ENCODE measurements at places on chromosomes 4 and X.

DNA sequence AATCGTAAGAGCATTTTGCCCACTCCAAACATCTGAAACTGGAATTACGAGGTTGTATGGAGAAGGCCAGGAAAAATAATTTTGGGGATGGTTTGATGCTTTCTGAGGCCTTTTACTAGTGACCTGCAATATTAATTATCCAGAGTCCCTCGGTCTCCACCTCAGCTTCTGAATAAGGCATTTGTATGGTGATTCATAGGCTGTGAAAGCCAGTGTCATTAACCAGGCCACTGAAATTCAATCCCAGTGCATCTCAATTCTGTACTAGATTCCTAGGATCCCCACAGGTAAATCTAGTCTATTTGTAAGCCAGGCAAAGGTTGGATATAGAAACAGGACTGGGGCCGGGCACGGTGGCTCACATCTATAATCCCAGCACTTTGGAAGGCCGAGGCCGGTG is 135.4 kb upstream of the RBPJ start:
- DNase-seq: no peak

- no peak for DNase-seq
Measured at GRCh38 chr4:124846306-124846705, 133.8 kb upstream of the ANKRD50 start.

- no peak for DNase-seq
Measured at GRCh38 chr4:53479736-53480525, 102.5 kb downstream of the FIP1L1 start.

DNA sequence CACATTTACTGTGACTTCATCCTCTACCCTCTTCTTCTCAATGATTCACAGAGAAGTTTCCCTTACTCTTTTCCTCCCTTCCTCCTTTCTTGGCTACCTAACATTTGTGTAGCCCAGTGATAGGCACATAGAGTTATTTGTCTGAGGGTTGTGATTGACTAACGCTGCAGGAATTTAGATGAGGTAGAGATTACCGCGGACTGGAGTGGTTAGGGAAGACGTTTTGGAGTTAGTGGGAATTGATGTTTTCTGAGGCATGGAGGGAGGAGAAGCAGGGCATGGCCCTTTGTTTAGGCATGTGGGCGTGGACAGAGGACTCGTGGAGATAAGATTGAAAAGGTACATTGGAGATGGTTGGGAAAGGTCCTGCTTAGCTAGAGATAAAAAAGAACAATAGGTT is 246.7 kb downstream of the GPAT3 start:
- DNase-seq: no peak

GRCh38 chrX:37712458-37712857 is 26.9 kb downstream of the XK start:
- DNase-seq: no peak

DNA sequence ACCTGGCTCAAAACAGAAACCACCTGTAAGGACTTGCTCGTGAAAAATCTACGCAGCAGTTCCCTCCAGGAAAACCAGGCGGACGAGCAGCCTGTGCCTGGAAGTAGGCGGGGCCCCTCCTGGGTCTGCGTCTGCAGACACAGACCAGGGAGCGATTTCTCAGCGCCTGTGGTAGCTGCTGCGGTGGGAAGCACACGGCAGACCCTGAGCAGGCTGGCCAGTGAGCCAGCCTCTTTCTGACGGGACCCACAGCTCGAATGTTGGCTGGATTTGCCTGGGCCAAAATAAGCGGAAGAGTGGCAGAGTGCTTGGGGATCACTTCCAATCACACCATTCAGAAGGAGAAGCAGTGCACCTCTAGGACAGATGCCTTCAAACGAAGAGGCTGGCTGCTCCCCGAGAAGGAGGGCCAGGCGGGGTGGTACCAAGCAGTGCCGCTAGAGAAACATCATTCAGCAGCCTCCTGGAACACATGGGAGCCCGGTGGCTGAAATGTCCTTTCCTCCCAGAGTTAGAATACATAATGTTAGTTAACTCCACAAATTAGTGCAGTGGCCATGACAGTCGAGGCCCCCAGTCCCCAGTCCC is 85.9 kb downstream of the GATB start:
- DNase-seq: no peak

GRCh38 chr4:106104276-106104675 is 209.0 kb downstream of the NPNT start:
- no peak for DNase-seq

DNA sequence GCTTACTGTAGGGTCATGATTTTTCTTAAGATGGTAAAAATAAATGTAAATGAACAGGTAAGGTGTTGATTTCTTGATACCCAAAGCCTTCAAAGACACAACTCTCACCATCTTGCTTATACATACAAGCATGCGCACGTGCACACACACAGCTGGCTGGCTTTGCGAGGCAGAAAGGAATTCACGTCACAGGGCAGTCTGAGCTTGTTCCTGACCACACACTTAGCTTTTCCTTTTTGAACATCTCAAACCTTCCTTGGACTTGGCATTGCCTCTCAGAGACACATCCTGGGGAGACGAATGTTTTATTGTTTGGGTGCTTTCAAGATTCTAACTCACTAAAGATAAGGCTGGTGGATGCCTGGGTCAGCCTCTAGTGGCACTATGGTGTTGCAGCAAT is 175.0 kb downstream of the NHS start:
- DNase-seq: no peak

DNA sequence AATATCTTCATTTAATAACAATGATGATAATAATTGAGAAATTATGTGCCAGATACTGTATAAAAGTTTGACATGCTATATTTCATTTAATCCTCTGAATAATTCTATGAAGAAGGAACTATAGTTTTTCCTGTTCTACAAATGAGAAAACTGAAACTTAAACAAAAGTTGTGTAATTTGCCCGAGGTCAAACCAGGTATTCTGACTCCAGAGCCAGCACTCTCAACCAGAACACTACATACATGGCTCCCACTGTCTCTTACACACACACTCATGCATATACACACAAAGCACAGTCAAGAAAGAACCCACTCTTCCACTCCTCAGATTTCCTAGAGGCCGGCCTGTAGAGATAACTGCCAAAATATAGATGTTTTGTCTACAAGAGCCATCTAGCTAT is 374.0 kb upstream of the EMCN start:
- no peak for DNase-seq

DNA sequence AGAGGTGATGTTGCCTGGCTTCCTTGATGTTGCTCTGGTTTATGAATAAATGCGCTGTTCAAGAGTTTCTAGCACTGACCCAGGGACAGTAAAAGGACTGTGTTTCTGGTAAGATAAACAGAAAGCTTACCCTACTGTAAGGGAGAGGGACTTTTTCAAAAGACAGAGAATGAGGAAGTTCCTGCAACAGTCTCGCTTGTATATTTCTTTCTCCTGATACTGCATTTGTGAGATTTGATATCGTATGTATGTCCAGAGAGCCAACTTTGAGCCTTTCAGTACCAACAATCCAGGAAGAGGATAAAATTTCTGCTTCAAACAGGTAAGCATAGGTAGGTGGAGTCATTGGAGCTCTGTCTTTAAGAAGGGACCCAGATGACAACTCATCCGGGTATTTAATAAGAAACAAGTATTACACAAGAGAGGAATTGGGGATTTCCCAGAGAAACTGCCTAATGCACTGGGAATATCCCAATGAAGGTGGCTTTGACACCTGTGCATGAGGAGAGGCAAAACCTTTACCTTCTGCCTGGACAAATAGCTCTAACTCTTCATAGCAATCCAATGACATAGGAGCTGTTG is 773 bp downstream of the DAPP1 start:
- no peak for DNase-seq

- no peak for DNase-seq
Measured at GRCh38 chr4:40702800-40703151, 47.0 kb upstream of the NSUN7 start.

GRCh38 chr4:30619679-30620078 is 100.5 kb upstream of the PCDH7 start:
- DNase-seq: no peak

- DNase-seq: peak; percentile 9
Measured at GRCh38 chrX:43676971-43677572, 21.0 kb downstream of the MAOA start.

DNA sequence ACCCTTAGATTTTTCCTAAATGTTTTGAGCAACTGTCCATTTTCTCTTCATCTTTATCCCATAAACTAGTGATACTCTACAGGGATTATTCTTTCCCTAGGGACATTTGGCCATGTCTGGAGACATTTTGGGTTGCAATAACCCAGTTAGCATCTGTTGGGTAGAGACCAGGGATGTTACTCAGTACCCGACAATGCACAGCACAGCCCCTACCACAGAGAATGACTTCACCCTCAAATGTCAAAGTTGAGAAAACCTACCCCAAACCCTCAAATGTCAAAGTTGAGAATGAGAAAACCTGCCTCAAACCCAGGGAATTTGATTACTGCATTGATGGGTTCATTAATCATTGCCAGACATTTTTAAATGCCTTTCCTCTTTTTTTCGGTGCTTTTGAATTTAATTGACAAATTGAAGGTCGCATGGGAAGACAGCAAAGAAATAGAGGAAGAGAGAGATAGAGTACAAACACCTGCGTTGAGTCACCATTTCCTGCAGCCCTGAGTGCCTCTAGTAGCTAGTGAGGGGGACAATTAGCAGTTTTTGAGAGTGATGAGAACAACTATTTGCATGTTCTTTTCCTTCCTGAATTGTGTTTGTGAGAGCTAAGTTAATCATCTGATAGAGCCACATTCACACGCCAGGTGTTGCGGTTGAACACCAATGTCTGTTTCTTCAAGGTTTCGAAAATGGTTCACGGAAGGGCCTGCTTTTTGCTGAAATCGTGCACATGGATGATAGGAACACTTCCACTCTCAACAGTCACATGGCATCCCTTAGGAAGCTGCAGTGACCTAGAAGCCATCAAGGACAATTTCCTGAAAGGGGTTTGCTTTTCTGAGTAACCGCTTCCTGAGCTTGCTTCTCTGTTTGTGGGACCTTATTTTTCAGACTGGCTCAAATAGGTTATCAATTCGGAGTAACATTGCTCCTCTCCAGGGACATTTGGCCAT is 203.9 kb upstream of the VCX3A start:
- DNase-seq: no peak

DNA sequence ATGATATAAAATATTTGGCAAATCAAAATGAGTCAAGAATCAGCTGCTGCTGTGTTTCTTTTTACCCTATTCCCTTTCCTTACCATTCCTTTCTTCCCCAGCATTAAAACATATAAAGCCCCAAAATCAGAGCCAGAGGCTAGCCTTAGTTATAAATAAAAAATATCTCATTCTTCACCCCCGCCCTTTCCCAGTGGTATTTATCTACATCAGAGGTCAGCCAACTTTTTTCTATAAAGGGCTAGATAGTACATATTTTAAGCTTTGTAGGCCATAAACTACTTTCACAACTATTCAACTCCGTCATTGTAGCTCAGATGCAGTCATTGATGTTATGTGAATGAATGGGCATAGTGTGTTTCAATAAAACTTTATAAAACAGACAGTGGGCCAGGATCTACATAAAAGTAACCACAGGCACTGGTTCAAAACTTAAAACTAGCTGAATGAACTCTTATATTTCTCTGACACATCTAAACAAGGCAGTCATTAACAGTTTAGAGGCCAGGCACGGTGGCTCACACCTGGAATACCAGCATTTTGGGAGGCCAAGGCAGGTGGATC is 30.5 kb upstream of the TCEANC start:
- DNase-seq: no peak

- DNase-seq: no peak
Measured at GRCh38 chr4:56444719-56445118, 8.7 kb downstream of the PAICS start.

DNA sequence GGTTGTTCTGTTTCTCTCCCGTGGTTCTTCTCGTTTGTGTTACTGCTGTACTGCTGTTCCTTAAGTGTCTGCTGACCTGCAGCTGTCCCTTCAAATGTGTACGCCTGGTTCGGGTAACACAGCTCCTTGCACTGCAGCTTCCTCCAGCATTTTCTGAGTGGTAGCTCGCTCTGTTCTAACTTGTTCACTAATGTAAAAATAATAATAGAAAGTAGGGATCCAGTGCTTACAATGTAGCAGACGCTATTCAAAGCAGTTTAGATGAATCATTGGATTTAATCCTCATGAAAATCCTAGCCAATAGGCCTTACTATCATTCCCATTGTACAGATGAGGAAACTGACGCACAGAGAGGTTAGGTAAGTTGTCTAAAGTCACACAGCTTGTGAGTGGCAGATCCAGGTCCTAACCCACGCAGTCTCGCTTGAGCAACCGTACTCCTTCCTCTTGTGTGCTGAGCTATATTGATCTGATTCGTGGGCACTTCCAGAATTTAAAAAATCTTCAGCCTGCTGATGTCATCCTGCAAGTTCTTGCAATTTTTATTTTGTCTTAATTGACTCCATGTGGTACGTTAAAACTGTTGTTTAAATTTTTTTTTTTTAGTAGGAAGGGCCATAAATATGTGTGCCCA is 448.2 kb upstream of the FAT1 start:
- no peak for DNase-seq
